Suppressor macrophage treated with lipopolysaccharide for 4 hours (primary cell): ENCODE measurements at places on chromosomes 4 and X.

- DNase-seq = no peak
Measured at GRCh38 chr4:184032091-184032490, 127.0 kb downstream of the STOX2 start.

DNA sequence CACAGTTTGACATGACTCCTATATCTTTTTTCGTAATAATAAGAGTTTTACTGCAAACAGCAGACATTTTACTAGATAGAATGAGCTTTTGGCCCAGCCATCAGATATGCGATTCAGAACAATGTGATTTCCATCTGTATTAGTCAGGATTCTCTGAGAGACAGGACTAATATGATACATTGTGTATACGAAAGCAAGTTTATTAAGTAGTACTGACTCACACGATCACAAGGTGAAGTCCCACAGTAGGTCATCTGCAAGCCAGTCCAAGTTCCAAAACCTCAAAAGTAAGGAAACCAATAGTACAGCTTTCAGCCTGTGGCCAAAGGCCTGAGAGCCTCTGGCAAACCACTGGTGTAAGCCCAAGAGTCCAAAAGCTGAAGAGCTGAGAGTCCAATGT, 24.1 kb downstream of the CXCL8 start:
- peak; percentile 25 for DNase-seq

DNA sequence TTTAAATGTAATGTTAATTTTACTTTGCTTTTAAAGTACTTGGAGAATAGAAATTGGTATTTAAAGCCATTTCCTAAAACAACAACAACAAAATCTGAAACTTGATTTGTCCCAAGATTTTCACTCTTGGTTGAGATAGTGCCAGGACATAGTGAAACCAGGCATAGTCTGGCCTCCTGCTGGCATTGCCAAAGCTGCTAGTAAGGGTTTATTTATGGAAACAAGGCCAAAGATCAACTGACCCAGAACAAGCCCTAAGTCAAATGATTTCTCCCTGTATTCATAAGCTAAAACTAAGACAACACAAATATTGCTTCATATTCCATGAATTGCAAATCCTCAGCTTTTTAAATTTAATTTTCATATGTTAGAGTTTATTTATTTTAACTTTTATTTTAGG, 227.5 kb upstream of the FGF13 start:
- DNase-seq = no peak

DNA sequence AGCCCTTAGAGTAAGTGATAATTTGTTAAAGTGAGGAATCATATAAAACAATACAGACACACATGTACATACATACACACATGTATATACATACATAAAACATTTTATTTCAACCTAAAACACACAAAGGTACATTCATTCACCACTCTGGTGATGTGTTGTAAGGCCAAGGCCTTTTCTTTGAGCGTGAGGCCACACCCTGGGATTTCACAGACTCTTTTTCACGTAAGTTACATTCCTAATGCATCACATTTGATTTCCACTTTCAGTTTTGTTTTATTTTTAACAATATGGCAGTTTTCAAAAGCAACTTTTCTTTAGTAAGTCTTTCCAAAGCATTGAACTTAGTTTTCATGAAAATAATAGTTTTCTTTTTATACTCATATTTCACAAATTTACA, 170.7 kb downstream of the COL4A6 start:
- no peak for DNase-seq

GRCh38 chrX:151398346-151398745, 1.3 kb downstream of the VMA21 start:
- no peak for DNase-seq

GRCh38 chr4:62484357-62484756, 1284.2 kb downstream of the ADGRL3 start:
- no peak for DNase-seq

DNA sequence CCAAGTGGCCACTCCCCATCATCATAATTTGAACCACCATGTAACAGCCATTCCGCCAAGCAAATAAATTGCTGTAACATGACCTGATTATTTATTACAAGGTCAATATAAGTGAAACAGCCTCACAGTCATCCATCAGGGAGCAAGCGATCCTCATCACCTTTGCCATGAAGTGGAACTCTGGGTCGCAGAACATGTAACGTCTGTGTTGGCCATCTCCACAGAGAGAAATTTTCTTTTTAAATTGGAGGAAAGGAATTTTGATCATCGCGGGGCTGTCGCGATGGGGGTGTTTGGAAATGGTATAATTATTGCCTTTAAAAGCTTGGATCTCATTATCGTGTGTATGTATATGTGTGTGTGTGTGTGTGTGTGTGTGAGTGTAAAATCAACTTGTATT, 90.2 kb downstream of the SHOX start:
- no peak for DNase-seq

GRCh38 chr4:84690481-84690880, 107.6 kb downstream of the CDS1 start:
- no peak for DNase-seq

GRCh38 chr4:41172786-41173185, 41.6 kb downstream of the APBB2 start:
- peak; percentile 28 for DNase-seq

GRCh38 chrX:48470833-48471118, 716 bp upstream of the SLC38A5 start:
- DNase-seq = no peak

DNA sequence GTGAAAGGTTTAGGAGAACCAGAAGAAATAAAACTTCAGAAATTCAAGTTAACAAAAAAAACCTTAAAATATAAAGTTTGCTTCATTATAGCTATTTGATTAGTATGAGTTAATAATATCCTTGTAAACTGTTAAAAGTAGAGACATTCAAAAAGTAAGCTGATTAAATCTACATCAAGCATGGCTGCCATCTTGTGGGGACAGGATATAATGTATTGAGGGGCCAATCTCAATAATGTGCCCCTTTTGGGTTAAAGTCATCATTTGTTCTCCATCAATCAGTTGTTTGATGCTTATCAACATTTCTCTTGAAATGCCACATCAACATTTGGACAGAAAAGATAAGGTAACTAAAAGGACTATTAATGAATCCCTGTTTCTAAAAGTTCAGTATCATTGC, 4.6 kb upstream of the GRID2 start:
- no peak for DNase-seq

DNA sequence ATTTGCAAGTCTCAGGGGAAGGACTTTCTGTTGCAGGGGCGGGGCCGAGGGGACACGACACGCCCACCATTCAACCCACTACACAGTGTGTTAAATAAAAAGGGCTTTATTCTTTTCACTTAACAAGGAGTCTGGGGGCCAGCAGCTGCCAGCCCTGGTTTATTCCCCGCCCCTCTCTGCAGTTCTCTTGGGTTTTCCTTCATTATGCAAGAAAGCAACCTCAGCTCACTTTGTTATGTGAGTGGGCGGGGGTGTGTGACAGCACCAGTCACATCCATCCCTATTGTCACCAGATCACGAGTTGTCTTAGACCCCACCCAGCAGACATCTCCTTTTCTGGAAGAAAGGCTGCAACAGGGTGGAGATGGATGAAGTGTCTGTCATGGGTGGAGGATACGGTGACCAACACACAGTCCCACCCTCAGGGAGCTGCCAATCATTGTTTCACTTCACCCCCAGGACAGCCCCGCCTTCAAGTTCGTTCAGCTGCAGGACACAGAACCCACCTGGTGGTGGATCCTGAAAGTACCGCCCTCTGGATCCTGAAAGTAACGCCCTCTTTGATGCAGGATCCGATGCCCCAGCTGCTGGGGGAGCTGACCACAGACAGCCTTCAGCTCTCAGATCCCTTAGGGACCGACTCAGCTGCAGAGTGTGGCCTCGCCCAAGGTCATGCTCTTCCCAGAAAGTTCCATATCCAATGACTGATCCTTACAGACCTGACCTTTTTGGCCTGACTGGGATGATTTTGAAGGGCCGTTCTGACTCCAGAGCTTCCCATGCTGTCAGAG, 79.6 kb downstream of the SMIM20 start:
- DNase-seq = peak; percentile 90

DNA sequence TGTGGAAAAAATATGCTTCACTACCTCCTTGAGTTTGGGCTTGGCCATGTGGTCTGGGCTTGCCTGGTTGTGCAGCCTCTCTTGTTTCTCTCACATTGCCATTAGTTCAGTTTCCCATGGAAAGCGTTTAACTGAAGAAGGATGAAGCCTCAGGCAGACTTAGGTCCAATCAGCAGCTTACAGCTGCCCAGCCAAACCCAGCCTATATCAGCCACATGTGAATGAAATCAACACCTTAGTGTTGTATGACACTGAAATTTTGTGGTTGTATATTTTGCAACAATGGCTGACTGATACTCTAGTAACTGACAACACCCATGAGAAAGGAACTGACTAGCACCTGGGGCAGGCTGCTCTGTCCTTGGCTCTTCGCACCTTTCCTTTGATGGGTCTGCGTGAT, 81.2 kb downstream of the KLF8 start:
- no peak for DNase-seq

GRCh38 chrX:124358800-124359383, 12.5 kb downstream of the SH2D1A start:
- no peak for DNase-seq

DNA sequence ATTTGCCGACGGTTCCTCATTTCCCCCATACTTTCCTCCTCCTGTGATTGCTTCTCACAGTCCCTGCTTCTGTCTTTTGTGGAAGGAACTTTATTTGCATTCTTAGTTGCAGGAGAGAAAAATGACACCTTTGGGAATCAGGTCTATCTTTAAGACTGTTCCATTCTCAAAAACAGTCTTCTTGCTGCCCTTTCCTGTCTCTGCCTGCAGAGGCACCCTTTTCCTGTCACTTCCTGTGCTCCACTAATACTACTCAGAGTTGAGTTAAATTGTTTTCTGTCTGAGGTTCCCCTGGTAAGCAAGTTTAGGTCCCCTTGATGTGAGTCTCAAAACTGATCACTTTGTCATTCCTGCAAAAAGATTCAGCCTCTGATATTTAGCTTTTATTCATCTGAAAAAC, 208.8 kb upstream of the CLNK start:
- DNase-seq = peak; percentile 3

- no peak for DNase-seq
Measured at GRCh38 chrX:29067351-29067750, 480.1 kb downstream of the IL1RAPL1 start.

- peak; percentile 26 for DNase-seq
Measured at GRCh38 chr4:8117278-8117682, 41.3 kb downstream of the ABLIM2 start.
